ENCODE measurements at places on chromosomes 16 and 17.

GRCh38 chr17:2933606-2934005 lies 129.8 kb downstream of the OR1D5 start:
- no peak for DNase-seq

DNA sequence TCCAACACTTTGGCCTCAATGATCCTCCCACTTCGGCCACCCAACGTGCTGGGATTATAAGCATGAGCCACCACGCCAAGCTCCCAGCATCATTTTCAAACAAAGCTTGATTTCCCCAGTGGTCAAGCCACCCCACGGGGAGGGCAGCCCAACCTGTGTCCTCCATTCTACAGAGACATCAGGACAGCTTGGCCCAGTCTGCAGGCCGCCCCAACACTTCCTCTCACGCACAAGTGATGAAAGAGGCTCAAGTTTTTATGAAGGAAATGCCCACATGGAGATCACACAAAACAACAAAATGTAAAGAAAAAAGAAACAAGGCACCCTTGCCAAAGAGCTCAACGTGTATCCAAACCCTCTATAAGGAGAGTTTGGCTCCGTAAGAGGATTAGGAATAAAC lies 112.4 kb downstream of the XYLT1 start:
- no peak for DNase-seq

GRCh38 chr16:1245452-1246020 lies 5.0 kb downstream of the TPSAB1 start:
- DNase-seq = no peak

- DNase-seq = no peak
These were observed 5.7 kb upstream of the CDH5 start for GRCh38 chr16:66360624-66361324.

DNA sequence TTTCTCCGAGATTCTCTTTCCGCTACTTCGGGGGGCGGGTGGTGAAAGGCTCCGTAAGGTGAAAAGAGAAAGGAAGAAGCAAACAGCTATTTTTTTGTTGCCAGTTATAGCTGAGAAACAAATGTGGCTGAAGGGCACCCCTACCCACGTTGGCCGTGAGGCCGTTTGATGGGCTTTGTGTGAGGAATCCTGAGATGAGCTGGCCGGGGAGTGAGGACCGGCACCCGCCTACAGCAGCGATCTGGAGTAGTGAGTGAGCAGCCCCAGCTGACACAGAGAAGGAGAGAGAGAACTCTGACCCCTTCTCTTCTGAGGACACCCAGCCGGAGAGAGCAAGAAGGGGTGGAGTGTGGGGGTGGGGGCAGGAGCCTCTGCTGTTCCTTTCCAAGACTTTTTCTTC lies 5.6 kb downstream of the JPH3 start:
- no peak for DNase-seq

DNA sequence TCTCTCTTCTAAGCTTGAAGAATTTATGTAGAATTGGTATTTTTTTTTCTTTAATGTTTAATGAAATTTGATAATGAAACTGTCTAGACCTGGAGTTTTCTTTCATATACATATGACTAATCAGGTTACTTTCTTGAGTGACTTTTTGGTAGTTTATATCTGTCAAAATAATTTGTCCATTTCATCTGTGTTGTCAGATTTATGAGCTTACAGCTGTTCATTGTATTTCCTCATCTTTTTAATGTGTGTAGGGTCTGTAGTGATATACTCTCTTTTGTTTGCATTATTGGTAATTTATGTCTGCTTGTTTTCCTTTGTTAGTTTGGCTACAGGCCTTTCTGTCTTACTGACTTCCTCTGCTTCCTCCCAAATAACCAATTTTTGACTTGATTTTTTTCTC lies 55.7 kb downstream of the TAOK1 start:
- no peak for DNase-seq

DNA sequence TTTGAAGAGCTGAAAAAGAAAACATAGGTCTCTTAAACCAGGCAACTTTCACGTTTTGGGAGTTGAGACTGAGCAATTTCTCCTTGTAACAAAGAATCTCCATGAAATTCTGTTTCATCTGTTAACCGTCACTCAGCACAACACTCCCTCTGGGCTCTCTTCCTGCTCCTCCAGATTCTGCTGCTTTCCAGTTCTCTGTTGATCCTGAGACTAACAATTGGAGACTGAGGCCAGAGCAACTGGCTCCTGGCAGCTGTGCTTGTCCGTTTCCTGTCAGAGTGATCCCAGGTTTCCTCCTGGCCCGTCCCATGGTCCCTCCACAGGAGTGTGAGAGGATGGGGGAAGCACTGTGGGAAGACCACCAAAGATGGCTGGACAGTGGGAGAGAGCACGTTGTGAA lies 32.5 kb downstream of the IST1 start:
- no peak for DNase-seq

DNA sequence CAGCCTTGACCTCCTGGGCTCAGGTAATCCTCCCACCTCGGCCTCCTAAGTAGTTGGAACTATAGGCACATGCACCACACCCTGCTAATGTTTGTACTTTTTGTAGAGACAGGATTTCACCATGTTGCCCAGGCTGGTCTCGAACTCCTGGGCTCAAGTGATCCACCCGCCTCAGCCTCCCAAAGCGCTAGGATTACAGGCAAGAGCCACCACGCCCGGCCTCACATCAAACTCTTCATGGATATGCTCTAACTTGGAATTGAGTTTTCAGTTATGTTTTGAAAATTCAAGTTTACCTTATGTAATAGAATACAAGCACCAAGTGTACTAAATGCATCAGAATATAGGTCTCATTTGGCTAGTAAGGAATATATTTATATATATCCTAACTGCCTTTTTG lies 119.6 kb downstream of the BRIP1 start:
- no peak for DNase-seq

DNA sequence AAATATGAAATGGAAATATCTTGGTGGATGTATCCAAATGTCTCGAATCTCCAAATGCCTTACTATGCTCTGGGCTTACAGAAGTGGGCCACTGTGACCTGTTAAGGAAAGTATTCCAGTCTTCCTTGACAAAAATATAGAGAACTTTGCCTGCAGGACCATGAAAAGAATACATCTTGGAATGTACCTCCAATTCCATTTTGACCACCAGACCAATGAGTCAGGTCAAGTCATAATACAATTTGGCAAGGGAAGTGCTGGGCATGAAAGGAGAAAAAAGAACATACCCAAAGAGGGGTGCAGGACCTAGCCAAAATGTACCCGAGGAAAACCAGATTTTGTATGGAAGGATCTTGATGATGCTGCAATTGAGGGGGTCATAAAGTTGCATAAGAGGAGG lies 1153.7 kb upstream of the GOT2 start:
- no peak for DNase-seq

GRCh38 chr16:85216522-85217375 lies 104.5 kb upstream of the CIBAR2 start:
- no peak for DNase-seq

DNA sequence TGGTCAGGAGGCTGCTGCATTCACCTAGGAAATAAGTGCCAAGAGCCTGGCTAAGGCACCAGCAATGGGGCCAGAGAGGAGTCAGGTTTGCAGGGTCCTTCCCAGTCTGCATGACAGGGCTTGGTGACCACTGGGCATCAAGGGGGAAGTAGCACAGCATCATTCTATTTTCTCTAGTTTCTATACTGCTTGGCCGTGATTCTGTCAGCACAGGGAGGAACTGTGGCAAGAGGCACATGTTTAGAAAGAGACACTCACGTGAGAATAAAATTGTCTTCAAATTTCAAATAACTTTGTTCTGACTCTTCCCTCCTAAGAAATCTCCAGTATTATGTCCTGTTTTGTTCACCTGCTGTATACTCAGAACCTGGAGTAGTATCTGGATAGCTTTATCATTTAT lies 37.8 kb downstream of the ERN1 start:
- no peak for DNase-seq

- DNase-seq = no peak
These were observed 187.0 kb upstream of the CDH13 start for GRCh38 chr16:82439678-82440293.

- no peak for DNase-seq
These were observed 175.6 kb upstream of the IRX3 start for GRCh38 chr16:54462151-54462651.

GRCh38 chr16:74451951-74452758 lies 30.9 kb upstream of the CLEC18B start:
- no peak for DNase-seq

GRCh38 chr16:2096853-2097595 lies 38.7 kb downstream of the PKD1 start:
- DNase-seq = no peak

DNA sequence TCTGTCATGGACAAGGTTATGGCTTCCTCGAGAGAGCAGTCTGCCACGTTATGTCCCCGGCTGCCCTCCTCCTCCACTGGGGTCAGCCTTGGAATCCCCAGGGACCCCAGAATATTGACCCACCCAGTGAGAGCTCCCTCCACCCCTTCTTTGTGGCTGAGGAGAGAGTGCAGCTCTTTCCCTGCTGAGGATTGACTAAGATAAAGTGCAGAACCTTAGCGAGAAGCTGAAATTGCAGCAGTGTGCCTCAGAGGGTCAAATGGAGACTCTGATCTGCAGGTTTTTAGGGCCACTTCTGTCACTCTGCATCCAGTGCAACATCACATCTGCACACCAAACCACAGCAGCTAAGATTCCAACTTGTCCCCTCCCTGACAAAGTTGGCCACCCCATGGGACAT lies 25.6 kb upstream of the PMFBP1 start:
- DNase-seq = no peak

- DNase-seq = no peak
These were observed 77.0 kb downstream of the MRC2 start for GRCh38 chr17:62704381-62704971.

GRCh38 chr16:14377326-14377725 lies 252.7 kb downstream of the PARN start:
- DNase-seq = no peak

- no peak for DNase-seq
These were observed 583.7 kb downstream of the KCNJ2 start for GRCh38 chr17:70752966-70753467.

DNA sequence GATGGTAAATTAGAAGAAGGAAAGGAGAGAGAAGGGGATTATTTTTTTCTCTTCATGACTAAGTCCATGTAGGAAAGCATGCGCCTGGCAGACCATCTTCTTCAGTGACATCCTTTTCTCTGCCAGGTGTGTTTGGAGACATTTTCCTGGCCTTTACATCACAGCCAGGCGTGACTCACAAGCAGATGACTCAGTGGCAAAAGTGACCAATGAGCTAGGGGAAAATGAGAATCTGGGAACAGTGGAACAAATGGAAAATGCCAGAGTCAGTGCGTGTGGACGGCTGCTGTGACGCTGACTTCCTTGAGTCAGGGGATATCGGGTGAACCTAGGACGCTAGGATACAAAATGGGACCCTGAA lies 9.4 kb downstream of the KIAA0513 start:
- no peak for DNase-seq

DNA sequence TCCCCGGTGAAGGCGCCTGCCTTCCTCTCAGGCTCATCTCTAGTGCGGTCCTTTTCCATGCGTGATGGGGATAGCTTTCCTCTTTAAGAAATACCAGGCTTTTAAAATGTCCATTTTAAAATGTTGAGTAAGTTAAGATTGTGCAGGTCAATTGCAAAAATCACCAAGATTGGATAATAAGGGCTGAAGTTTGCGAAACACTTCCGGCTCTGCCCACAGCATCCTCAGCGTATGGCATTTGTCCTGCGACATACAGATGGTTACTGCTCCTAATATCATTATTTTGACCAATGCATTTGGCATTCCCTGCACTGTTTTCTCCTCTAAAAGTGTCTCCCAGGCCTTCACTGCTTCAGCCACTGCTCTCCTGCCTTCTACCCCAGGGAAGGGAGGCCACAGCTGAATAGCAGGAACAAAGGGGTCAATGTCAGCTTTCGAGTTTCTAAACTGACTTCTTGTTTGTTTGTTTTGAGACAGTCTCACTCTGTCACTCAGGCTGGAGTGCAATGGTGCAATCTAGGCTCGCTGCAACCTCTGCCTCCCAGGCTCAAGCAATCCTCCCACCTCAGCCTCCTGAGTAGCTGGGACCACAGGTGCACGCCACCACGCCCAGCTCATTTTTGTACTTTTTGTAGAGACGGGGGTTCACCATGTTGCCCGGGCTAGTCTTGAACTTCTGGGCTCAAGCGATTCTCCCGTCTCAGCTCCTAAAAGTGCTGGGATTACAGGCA lies 91.9 kb downstream of the CRISPLD2 start:
- no peak for DNase-seq

DNA sequence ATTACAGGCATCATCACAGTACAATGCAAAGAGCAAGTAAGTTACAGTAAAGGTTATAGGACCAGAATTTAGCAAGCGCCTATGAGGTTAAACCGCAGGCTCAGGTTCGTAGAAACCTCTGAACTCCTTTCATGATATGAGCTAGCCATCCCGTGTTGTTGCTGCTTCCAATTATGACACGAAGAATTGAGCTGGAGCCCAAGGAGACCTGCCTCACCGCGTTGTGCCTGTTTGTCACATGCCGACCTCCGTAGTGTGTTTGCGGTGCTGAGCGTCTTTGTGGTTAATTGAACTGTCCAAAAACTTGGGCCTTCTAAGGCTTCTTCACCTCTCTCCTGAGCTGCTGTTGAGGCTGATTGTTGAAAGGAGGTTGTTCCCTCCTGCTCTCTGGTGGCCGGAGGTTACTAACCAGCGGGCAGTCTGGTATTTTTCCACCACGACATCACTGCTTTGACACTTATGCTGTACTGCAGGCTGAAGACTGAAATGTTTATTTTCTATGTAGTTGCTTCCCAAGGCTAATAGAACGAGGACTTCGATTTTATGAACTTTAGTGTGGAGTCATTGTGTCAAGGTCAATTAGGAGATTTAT lies 67.5 kb downstream of the SEC14L1 start:
- no peak for DNase-seq

DNA sequence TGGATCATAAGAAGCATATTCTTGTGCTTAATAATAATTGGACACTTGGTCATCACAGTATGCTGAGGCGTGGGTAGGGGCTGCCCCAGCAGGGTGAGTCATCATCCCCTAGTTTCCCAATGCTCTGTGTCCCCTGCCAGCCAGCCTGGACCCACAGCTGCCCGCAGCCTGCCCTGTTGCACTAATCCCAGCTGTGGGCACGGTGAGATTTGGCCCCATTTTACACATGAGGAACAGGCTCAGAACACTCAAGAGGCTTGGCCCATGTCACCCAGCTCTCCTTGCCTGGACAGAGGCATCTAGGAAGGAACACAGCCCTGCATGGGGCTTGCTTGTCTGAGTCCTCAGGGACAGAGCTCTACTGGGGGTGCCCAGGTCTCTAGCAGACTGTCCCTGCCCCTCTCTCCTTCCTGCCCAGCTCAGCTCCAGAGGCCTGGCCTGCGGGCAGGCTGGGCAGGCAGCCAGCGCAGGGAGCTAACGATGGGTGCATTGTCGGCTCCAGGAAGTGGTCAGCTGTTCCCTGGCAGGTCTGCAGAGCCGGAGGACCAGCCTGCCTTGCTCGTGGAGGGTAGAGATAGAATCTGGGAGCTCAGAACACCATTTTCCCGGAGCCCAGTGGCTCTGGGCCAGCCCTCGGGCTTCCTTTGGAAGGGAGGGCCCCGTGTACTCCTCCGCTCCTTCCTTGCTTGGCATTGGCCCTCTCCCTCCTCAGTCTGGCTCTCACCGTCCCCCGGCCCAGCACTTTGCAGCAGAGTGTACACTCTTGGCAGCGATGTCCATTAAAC lies 189.4 kb downstream of the RAB11FIP4 start:
- DNase-seq = no peak

- DNase-seq = no peak
These were observed 59.8 kb upstream of the SMIM36 start for GRCh38 chr17:55571095-55571494.

- no peak for DNase-seq
These were observed 5.0 kb upstream of the CACNG5 start for GRCh38 chr17:66829883-66830282.
